ENCODE measurements at places on chromosomes 4 and X.

DNA sequence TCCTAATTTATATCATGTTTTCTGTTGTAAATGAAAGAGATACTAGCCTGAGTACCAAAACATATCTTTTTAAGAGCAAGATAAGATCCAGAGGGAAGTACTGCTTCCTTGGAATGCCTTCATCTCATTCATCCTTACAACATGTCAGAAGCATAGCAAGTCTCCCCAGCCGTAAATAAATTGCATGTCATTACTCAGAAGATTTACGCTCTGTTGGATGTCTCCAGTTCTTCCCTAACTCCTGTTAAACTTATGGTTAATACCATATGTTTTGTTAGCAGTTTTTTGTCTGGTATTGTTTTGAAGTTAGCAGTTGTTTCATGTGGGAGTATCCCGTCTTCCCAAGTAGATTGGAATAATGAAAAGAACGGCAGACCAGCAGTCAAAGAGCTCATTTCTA is 7.5 kb upstream of the GPC3 start:
- DNase-seq = no peak

DNA sequence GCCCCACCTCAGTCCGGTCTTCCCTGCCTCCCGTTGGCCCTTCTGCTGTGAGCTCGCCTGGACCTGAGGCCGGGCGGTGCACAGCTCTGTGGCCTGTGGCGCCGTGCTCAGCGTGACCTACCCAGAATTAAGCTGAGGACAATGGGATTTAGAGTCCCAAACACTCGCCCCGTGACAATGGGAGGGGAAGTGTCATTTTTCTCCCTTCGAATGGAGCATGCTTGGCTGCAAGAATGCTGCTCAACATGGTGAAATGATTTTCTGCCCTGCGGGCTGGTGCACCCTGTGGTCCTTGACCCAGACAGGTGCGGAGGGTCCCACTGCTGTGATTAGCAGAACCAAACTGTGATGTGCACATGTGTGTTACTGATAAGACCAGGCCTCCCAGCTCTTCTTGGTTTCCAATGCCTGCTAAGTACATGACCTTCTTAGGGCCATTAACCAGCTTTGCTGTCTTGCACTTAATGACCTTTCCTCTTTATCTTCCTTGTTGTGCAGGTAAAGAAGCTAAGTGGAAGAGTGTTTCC is 772 bp downstream of the EOLA1 start:
- no peak for DNase-seq

- DNase-seq = no peak
Measured at GRCh38 chr4:185845966-185846365, 34.0 kb upstream of the SORBS2 start.

DNA sequence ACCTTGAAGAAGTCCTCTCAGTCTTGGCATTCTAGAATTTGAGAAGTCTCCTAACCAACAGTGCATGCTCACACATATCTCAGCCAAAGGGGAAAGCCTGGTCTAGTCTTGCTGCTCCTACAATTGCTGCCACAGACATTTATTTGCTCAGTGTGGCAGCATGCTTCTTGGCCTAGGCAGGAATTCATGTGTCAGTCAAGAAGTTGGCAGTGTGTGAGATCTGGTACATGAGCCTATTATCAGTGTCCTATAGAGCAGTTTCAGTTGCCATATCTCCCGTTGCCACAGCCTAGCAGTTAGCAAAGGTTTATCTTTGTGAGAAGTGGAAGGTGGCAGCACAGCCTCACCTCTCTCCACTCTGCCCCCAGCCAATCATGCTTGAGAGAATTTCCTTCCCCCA is 176.9 kb upstream of the ARHGEF9 start:
- DNase-seq = no peak

All from NCI-H460 (cell line).